ENCODE measurements at places on chromosomes 7 and 10. TPM values are rescaled to one million over a fixed set of nuclear protein-coding genes. Genes with fewer than 3 reads are reported as not detected.

DNA sequence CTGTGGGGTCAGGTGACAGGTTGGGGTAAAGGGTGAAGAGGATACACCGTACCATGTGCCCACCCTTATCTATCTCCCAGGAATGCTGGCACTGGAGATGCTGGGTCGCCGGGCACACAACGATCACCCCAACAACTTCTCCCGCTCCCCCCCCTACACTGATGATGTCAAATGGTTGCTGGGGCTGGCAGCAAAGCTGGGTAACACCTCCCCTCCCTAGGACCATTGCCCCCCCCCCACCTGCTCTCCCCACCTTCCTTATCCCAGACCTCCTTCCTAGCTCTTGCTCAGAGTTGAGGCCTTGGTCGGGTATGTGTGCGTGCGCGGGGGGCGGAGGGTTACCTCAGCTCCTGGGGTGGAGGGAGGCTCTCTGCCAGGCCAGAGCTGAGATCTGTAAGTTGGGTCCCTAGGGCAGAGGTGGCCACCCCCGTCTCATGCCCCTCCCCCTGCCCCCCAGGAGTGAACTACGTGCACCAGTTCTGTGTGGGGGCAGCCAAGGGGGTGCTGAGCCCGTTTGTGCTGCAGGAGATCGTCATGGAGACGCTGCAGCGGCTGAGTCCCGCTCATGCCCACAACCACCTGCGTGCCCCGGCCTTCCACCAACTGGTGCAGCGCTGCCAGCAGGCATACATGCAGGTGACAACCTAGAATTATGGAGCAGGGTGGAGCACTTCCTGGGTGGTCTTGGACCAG lies 10.7 kb downstream of the NDST2 start:
- DNase-seq: peak; percentile 45

GRCh38 chr10:13376297-13376696 lies 28.2 kb upstream of the SEPHS1 start:
- DNase-seq: no peak

DNA sequence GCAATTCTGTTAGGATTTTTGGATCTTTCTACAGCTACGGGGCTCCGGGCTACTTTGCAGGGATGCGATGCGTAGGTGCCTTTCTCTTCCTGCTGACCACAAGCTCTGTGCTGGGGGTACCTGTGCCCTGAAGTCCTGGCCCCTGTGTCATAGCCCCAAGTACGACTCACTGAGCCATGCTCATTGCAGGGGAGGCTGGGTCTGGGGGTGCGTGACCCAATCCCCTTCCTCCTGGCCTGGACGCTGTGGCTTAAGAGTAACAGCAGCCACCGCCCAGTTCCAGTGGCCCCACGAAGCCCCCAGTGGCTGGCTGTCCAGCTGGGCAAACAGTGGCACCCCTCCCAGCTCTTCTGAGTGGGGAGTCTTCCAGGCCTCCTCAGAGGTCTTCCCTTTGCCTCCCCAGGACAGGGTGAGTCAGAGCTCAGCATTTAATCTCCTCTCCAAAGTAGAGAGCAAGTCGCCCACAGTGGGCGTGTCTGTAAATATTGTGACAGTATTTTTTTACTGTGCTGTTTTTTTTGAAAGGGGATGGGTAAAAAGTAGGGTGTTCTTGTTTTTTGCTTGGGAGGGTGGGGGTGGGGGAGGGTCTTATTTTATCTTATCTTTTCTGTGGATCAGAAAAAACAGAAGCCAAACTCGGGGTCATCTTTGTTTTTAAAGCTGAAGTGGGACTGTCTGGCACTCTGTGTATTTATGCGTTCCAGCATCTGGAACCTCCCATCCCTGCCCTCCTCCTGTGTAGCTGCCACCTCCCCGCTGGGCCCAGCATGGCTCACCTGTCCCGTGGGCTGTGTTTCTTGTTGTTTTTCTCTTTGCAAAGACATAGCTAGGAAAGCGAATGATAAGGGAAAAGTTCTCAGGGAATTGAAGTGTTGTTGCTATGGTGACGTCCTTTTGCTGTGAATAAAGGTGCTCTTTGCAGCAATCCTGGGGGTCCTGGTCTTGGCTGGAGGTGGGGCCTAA lies 8.2 kb downstream of the LFNG start:
- DNase-seq: no peak

GRCh38 chr10:24551161-24551560 lies 172.5 kb downstream of the ARHGAP21 start:
- no peak for DNase-seq

DNA sequence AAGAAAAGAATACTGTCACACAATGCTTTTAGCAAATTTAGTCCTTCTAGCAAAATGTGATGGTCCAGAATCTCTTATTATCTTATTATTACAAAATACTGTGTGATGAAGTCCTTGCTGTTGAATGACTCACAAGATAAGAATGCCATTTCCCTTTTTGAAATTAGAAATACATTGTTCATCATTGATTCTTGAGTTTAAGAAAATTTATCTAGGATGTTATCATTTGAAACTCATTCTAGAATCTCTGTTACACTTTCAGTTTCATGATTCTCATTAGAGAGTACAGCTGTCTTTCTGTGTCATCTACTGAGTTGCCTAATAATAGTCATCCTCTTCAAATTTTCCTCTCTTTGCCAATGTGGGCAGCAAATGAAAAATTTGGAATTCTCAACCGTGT lies 9.6 kb downstream of the ZKSCAN5 start:
- DNase-seq: no peak

GRCh38 chr7:101857358-101857811 lies 40.0 kb downstream of the CUX1 start:
- no peak for DNase-seq

DNA sequence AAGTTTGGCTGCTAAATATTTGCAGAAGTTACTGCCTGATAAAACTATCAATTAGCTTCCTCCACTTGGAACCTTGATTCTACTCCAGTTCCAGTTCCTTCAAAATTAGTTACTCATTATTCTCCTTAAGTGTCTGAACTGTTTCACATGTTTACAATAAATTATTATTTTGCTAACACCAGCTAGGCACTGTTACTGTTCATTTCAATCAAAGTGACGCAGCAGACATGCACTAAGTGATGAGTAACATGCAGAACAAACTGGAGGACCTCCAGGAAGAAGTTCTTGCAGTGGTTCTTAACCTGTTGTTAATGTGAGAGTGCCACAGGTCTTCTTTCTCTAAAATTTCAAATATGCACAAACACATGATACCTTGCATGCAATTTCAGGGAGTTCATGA lies 491.8 kb upstream of the SEMA3A start:
- no peak for DNase-seq

GRCh38 chr7:36945612-36946400 lies 221.5 kb upstream of the AOAH start:
- DNase-seq: no peak

DNA sequence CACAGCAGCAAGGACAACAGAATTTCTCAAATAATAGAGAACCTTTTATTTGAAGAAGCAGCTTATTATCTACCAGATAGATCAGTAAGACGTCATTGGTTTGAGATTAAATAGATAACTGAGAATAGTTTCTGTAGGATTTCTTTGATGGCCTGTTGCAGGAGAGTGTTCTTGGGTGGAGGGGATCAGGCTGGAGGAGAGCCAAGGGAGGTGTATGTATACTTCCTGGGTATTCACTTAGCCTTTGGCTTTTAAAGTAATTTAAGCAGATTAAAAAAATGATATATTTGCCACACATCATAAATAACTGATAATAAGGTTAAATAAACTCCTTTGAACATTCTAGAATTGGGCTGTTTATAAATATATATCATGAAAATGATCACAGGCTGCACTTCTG lies 486.1 kb upstream of the IGFBP3 start:
- no peak for DNase-seq

DNA sequence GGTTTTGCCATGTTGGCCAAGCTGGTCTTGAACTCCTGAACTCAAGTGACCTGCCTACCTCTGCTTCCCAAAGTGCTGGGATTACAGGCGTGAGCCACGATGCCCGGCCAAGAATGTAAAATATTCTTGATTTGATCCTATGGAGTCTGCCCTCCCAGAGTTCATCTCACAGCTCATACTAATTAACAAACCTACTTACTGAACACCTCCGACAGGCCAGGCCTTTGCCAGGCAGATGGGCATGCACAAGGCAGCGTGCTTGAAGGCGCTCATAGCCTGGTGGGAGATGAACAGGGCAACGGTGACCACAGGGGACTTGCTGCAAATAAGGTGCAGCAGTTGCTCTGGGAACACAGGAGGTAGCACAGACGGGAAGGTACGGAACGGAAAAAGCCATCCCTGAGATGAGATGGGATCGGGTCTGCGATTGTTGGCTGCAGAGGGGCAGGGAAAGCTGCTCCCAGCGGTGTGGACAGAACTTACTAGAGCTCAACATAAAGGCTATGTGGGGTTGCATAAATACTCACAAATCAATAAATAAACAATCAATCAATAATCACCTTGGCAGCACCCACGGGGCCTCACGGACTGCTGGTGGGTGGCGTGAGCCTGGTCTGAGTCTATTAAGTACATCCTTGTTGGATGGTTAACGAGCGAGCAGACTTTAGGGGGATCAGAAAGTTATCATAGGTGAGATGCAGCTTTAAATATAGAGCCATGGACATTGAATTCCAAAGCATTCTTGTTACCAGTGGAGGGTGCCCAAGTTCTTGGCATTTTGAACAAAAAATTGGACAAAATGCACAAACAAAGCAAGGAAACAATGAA lies 4.7 kb downstream of the ACBD7 start:
- no peak for DNase-seq

DNA sequence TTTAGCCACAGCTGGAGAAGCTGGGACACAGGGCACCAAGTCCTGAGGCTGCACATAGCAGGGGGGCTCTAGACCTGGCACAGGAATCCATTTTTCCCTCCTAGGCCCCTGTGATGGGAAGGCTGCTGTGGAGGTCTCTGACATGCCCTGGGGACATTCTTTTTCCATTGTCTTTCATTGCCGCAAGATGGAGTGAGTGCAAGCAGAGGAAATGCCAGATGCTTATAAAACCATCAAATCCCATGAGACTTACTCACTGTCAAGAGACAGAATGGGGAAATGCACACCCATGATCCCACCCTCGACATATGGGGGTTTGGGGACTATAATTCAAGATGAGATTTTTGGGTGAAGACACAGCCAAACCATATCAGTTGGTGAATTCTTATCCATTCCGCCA lies 94.7 kb upstream of the FERD3L start:
- DNase-seq: no peak

GRCh38 chr10:19499291-19499770 lies 316.9 kb upstream of the PLXDC2 start:
- no peak for DNase-seq

GRCh38 chr10:47225219-47225927 lies 74.6 kb upstream of the GDF10 start:
- DNase-seq: no peak

GRCh38 chr10:530717-531116 lies 158.8 kb downstream of the DIP2C start:
- no peak for DNase-seq

DNA sequence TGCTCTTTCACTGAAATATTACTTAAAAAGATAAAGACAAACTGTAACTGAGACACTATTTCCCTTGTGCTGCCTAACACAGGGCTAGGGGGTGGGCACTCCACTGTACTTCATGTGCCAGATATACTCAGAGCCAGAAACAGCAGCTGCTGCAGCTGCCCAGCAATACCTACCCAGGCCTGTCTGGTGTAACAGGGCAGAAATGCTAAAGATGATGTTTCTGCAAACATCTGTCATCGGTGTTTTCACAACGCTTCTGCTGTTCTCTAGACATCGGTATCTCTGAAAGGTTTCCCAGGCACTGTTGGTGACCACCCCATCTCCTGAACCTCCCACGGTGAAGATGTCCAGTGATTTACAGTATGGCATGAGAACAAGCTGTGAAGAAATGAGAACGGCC lies 42.7 kb downstream of the LAMB1 start:
- no peak for DNase-seq

- peak; percentile 73 for DNase-seq
Observed at GRCh38 chr7:17033245-17033644, 151.5 kb upstream of the AGR3 start.

DNA sequence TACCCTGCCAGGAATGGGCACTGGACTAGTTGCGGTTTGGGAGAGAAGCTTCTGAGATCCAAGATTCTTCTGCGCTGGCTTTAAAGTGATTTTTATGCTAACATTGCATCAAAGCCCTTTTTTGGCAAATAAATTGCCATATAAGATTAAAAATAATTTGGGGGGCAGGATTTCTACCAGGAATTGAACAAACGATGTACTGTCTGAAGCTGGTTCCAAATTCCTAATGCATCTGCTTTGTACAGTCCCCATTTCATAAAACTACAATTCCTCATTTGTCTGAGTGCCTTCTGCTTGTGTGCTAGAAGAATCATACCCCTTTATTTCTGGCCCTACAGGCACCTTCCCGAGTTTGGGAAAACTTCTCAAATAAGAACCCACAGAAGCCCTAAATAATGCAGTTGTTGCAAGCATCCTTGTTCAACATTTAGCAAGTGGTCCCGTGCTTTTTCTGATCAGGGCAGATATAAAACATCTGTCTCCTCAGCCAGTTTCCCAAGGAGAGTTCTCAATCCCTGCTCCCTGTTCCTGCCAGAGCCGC lies 349.7 kb downstream of the PTEN start:
- no peak for DNase-seq

DNA sequence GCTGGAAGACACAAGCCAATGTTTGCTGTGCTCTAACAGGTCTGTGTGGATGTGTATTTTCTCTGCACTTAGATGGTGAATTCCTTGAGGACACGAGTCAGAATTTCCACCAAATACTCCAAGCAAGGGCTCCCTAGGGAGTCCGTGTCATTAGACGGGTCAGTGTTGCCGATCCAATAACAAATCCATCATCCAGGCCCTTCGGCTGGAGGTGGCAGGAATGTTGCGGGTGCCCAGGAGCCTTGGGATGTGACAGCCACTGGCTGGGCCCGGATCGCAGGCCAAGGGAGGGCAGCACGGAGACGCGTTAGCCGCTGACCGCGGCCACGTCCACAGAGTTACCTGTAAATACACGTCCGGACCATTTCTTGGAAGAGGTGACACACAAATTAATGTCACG lies 186.8 kb downstream of the WDR37 start:
- no peak for DNase-seq

GRCh38 chr10:78605800-78606350 lies 462.9 kb upstream of the ZMIZ1 start:
- DNase-seq: no peak

GRCh38 chr10:865257-865656 lies 66.2 kb downstream of the LARP4B start:
- no peak for DNase-seq

HABP2 gene
- total RNA-seq: 3.6 TPM

STRIP2 gene
- total RNA-seq: 1.3 TPM

TRUB1 gene
- total RNA-seq: 11.3 TPM

TYW1B gene
- 6.7 TPM for total RNA-seq

PPP1R17 gene
- not detected for total RNA-seq

SUFU gene
- 13.5 TPM for total RNA-seq

TRIM56 gene
- total RNA-seq: 60.9 TPM

GLCCI1 gene
- 45.1 TPM for total RNA-seq

Measured in upper lobe of right lung (tissue), 1 donor.